ENCODE measurements at places on chromosomes 12 and 14.

GRCh38 chr12:117367006-117367638, 5.7 kb upstream of the NOS1 start:
- DNase-seq, result peak; percentile 52

- no peak for DNase-seq
Measured at GRCh38 chr14:97251491-97252155, 454.4 kb downstream of the VRK1 start.

- DNase-seq, result no peak
Measured at GRCh38 chr14:56659378-56659777, 79.8 kb downstream of the TMEM260 start.

- no peak for DNase-seq
Measured at GRCh38 chr12:74337951-74338350, 199.7 kb upstream of the ATXN7L3B start.

- no peak for DNase-seq
Measured at GRCh38 chr14:64767215-64767964, 63.2 kb downstream of the PLEKHG3 start.

GRCh38 chr14:92670643-92671366, 77.6 kb downstream of the LGMN start:
- no peak for DNase-seq

GRCh38 chr12:21138016-21138415, 7.0 kb downstream of the SLCO1B1 start:
- no peak for DNase-seq

DNA sequence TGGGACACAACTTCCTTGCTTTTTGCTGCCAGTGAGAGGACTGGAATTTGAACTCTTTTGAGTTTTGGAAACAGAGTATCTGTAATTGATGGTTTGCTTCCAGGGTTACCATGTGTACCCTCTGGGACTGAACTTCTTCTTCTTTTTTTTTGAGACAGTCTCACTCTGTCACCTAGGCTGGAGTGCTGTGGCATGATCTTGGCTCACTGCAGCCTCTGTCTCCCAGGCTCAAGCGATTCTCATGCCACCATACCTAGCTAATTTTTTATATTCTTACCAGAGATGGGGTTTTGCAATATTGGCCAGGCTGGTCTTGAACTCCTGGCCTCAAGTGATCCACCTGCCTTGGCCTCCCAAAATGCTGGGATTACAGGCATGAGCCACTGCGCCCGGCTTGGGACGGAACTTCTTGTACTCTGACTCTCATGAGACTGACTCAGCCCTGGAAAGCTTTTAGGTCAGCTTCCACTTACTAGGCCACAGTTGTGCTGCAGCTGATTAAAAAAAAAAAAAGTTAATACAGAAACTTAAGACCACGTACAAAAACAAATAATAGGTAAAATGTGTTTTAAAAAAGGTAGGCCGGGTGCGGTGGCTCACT, 15.8 kb downstream of the SEL1L start:
- DNase-seq, result no peak

GRCh38 chr14:79057333-79057732, 887.2 kb downstream of the NRXN3 start:
- no peak for DNase-seq

- no peak for DNase-seq
Measured at GRCh38 chr14:71314717-71315116, 407.5 kb downstream of the PCNX1 start.

DNA sequence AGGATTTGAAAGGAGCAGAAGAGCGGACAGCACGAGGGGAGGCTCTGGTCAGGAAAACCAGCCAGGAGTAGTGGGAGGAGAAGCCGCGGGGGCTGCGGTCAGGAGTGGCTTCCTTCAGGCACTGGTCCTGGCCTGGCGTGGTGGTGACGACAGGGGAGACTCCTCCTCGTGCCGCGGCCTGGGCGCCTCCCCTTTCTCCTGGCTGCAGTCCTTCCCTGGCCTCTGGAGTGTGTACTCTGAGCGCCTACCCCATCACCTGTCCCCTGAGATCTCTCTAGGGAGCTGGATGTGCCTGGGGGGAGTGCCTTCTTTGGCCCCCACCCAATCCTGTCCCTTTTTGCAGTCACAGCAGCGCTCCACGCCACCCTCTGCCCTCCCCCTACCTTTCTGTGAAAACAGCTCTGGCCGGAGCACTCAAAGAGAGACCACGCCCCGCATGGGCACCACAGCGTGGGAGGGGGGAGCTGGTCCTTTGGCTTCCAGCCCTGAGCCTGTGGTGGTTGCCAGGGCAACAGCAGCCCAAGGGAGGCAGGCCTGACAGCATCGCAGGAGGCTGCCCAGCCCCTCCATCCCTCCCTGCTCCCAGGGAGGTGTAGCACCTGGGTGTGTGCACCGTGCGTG, 125.9 kb downstream of the CALM1 start:
- DNase-seq, result no peak

DNA sequence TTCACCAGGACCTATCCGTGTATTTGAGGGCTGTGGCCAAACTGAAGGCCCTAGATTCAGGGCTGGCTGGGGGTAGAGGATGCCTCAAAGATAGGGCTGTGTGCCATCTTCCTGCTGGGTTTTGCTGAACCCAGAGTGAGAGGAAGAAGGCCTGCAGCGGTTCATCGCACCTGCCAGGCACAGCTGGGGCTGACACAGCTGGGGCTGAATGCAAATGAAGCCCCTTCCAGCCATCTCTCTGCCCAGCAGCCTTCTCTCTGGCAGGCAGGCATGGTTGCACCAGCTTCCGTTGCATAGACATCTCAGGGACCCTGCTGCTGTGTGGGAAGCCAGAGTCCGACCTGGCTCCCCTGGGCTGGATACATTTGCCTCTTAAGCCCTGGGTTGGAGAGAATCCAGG, 152.4 kb downstream of the TSPAN9 start:
- no peak for DNase-seq

DNA sequence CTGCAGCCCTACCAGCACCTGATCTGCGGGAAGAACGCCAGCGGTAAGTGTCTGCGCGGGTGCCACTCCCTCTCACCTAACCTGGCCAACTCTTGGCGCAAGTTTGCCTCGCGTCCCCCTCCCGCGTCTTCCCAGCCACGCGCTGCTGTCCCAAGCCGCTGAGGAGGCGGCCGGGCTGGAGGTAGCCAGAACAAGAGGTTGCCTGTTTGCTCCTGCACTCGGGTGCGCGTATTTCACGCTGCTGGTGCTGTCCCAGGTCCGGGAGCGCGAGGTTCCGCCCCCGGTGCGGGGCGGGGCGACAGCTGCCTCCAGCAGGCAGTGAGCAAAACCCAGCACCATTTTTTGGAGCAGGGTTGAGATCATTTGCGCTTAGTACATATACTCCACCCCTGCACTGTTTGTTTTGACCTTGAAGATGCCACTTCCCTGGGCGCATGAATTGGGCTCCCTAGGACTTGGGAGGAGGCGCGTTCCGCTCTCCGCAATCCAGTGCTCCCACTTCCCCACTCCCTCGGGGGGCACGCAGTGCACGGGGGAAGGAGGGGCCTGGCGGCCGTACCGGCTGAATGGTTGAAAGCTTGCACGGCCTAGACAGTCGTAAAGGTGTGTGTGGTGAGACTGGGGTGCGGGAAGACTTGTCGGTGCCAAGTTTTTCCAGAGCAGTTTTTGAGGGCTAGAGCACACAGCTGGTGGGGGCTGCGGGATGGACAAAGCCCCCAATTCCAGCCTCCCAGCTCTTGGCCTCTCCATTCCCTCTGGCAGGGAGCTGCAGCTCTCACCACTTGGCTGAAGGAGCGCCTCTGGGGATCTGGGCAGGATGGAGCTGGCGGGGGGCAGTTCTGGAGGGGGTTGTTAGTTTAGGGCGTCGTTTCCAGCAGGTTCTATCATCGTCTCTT, 226.9 kb upstream of the CRY1 start:
- no peak for DNase-seq

- no peak for DNase-seq
Measured at GRCh38 chr12:55142669-55143565, 16.7 kb downstream of the OR9K2 start.

DNA sequence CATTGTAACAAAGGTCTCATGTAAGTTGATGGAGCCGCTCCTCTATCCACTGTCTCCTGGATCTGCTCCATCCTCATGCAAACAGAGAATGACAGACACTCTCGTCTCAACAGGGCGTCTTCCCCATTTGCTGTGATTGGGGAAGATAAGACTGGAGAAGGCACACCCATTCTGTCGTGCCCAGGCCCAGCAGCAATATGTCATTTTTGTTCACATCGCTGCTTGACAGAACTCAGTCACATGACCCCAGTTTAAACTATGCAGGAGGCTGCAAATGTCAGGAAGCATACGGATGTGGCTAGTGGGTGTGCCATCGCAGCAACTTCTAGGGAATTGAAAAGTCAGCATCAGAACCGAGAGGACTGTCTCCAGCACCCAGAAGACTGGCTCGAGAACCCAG, 290.5 kb downstream of the TMEM132D start:
- DNase-seq, result no peak

- no peak for DNase-seq
Measured at GRCh38 chr14:41446008-41446407, 160.7 kb upstream of the LRFN5 start.

DNA sequence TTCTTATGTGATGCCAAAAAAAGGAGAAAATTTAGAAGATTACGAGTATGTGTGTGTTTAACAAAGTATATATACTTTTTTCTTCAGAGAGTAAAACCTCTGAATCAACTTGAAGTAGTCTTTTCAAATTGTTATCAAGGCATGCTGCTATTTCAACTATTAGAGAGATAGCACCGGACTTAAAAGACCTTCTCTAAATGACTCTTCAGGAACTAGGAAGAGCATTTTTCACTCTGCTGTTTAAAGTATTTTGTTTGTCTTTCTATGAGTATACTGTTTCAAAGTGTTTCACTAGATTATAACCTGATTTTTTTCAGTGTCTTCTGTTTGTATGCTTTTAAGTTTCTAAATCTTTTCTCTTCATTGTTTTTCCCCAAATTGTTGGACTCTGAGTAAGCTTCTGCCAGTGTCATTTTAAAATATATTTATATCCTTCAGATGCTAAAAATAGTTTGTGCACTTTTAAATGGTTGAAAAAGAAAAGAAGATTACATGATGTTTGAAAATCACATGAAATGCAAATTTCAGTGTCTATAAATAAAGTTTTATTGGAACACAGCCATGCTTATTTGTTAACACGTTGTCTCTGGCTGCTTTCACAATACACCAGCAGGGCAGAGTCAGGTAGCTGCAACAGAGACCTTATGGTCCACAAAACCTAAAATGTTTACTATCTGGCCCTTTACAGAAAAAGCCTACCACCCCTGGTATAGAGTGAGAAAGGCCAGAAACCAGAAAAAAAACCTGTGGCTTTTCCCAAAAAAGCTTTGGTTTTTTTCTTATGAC, 21.3 kb downstream of the CRADD start:
- no peak for DNase-seq

DNA sequence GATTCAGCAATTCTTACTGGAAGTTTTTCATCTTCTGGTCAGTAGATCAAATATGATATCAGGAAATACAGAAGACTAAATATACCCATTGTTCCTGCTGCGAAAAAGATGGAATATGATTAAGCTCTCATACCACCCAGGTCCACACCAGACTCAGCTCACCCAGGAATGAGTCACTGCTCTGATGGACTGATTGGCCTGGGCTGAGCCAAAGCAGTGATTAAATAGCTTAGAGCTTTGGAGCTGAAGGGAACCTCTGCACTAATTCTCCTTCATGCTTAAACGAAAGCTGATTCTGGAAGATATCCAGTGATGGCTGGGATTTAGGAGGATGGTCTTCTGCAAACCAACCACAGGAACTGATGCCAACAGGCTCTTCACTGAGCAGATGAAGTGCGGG, 62.0 kb upstream of the SYT1 start:
- DNase-seq, result no peak

DNA sequence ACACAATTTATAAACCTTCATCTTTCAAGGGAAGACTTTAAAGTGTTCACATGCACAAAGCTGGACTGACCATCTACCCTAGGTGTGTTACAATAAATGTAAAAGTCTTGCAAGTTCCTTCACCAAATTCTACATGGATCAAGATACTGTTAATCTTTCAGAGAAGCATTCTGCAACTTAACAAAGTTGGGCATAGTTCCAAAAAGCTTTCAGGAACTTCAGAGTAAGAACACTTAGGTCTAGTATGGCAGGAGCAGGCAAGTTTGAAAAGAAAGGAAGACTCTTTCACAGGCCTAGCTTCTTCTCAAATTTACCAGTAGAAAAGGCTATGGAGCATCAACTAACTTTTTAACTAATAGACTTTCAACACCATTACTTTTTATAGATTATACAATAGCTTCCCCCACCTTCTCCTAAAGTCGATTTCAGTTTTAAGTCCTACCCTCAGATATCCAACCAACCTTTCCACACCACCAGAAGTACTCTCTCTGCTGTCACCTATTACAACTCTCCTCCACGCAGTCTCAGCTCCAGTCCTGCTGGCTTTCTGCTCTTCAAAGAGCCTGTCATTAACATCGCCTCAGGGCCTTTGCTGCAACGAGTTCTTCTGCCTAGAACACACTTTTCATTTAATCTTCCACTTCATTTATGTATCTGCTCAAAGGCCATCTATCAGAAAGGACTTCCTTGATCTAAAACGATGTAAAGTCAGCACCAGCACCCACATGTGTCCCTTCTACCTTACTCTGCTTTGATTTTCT, 333.9 kb downstream of the CEP128 start:
- no peak for DNase-seq

GRCh38 chr14:29459969-29460560, 467.6 kb downstream of the PRKD1 start:
- DNase-seq, result no peak

GRCh38 chr12:1099158-1099557, 108.1 kb downstream of the ERC1 start:
- no peak for DNase-seq

All from cerebellar nuclear complex (tissue), 1 donor.